GM12891 (cell line): ENCODE measurements at places on chromosomes 1 and 21.

GRCh38 chr1:205739348-205740160, 10.4 kb downstream of the NUCKS1 start:
- no peak for DNase-seq

DNA sequence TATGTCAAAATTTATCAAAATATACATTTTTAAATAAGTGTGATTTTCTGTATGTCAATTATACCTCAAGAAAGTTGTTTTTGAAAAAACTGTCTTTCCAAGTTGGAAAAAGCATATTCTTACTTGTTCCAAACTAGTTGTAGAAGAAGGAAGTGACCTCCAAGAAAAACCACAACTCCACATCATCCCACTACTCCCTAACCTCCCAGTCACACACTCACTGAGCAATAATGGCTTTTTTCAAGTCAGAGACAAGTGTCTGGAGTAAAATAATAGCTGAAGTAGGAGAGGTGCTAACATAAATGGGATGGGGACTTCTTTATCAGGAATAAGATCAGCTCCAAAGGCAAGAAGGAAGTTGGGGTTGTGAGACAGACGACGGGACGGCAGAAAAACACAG, 13.4 kb downstream of the EPRS1 start:
- DNase-seq, result no peak

DNA sequence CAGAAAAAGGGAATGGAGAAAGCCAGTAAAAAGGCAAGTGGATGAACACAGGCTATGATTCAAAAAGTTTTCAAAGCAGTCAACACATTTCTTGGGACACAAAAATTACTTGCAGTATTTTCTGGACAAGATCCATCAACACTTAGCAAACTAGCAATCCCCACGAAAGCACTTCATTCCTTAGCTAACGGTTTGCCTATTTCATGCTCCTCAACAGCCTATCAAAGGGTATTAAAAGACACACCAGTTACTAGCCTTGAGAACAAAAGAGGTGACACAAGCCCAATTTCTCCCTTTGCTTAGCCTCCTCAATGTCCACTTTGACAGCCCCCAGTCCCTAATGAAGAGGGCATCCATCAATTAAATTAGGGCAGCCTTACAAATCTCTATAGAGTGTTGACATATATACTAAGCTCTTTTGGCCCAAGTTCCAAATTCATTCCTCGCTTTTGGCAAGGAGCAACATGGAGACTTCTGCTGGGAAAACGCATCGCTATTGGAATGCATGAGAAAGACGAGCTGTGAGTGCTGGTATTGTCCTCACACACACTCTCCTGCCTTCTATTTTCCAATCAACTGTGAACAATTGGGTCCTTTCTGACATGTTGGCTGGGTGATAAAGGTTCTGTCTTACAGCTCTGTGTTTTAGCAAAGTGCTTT, 180.0 kb downstream of the TNR start:
- DNase-seq, result no peak

GRCh38 chr1:6463120-6463412, 2.9 kb downstream of the TNFRSF25 start:
- no peak for DNase-seq
